Tibial nerve (tissue), 4 donors: ENCODE measurements at places on chromosomes 3 and 15.

DNA sequence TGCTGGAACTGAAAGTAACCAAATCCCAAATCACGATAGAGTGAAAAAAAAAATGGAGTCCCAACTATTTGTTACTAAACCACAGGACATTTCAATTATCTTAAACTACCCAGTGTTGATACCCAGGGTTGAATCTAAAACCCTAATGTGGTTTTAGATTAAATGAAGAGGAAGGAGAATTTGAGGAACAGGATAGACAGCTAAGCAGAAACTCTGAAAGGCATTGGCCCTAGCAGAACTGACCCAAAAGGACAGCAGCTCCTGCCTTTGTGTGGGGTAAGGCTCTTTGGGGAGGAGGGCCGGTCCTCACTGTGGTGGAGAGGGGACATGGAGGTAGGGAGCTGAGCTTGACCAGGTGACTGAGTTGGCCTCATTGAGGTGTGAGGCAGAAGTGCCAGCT, 30.7 kb upstream of the SNRK start:
- no peak for DNase-seq

- DNase-seq: no peak
Measured at GRCh38 chr3:110902453-110903085, 169.0 kb upstream of the NECTIN3 start.

DNA sequence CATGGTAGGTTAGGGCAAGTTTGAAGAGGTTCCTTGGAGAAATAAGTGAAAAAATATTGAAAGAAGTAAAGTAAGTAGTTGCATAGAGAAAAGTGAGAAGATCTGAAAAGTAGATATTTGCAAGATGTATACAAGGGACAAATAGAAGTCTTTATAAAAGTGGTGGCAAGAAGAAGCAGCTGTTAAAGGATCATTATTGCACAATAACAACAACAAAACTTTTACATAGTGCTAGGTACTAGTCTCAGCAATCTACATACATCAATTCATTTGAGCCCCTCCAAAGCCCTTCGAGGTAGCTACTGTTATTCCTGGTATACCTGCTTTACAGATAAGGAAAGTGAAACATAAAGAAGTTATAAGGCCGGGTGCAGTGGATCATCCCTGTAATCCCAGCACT, 239.6 kb downstream of the MEIS2 start:
- DNase-seq: no peak

DNA sequence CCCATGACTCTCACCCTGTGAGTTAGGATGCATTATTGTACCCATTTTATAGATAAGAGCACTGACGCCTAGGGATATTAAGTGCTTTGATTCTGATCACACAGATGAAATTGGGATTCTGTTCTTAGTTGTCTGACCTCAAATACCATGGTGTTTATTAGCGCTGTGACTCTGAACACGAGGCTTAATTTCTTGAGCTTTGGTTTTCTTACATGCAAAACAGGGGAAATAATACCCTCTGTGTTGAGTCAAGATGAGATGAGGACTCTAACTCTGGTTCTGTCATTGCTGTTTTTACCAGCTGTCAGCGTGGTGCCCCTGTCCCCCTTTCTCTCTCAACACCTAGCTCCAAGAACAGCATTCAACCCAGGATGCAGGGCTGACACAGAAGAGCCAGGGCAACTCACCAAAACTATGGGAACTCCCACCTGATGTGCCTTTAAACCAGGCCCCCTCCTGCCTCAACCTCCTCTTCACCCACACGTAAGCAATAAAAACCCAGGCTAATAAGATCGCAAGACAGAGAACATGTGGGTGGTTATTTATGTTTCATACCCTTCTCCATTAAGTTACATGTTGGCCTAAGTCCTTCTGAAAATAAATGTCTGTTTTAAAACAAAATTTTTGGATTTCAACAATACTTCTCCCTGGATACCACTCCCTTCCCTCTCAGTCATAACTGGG, 100.1 kb upstream of the SPATA12 start:
- DNase-seq: no peak

GRCh38 chr15:72535911-72536310, 61.8 kb downstream of the ARIH1 start:
- no peak for DNase-seq

- DNase-seq: no peak
Measured at GRCh38 chr3:61822588-61822987, 261.2 kb downstream of the PTPRG start.

DNA sequence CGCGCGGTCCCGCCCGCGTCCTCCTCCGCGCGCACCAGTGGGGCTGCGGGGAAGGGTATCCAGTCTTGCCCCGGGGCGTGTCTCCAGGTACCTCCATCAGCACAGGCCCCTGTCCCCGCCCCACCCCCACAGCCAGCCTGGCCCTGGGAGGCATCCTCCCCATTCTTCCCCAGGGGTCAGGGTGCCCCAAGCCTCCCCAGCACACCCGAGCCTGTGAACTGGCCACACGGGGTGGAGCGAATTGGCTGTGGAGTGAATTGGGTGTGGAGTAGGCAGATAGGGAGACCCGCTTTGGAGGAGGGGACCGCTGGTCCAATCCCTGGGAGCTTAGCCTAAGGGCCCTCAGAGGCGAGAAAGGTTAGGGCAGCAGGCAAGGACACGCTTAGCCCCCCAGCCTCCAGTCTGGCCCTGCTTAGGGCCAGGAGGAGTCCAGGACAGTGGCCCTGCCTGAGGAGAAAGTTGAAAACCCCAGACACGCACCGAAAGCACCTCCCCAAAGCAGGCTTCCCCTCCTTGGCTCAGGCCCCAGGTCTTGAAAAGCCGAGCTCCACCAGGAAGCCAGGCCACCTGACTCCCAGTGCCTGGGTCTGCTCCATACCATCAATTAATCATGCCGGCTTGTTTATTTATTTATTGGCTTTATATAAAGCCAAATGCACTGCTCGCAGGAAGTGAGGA, 107.7 kb upstream of the SLC6A11 start:
- DNase-seq: no peak

DNA sequence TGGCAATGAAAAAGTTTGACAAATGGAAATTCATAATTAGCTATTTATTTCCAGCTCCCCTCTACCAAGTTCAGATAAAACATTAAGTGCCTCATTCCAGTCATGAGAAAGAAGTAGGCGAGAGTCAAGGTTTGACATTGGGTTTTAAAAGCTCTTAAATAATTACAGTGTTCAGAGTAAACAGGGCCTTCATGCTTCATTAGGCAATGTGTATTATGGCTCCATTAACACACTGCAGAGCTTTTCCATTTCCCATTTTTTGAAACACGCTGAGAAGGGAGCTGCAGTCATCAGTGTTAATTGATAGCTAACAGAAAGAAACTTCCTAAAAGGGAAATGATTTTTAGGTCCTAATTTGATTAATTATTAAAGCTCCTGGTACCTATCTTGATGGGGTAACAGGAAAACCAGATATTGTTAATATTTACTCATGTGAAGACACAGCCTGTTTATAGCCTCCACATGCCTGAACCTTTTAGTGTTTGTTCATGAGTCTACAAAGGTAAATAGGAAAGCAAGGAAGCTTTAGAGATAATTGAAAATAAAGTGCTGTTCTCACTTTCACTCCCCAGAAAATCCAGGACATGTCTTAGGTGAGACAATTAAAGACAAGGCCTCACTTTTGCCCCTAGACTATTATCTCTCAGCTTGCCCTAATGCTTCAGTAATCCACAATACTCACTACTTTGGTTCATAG, 28.7 kb downstream of the SST start:
- no peak for DNase-seq

DNA sequence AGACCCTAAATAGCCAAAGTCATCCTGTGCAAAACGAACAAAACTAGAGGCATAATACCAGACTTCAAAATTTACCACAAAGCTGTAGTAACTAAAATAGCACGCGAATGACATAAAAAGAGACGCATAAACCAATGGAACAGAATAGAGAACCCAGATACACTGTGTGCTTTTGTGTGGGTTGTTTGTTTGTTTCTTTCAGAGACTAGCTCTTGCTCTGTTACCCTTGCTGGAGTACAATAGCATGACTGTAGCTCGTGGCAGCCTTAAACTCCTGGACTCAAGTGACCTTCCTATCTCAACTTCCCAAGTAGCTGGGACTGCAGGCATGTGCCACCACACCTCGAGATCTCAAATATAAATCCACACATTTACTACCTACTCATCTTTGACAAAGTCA, 1314.6 kb upstream of the GBE1 start:
- no peak for DNase-seq

GRCh38 chr3:195221015-195221853, 49.7 kb downstream of the XXYLT1 start:
- DNase-seq: no peak

DNA sequence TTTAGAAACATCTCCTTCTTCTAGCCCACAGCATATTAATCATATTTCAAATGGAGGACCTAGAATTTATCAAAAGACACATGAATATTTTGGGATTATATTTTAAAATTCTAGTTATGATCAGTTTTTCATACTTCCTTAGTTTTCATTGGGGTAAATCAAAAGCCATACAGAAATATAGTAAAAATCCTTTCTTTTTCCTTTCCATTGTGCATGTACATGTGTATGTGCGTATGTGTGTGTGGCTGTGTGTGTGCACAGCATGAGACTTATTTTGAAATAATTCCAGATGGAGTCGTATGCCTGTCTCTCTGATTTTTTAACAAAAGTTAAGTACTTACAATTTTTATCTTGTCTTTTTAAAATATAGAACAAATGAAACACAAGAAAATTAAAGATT, 94.5 kb downstream of the ARPP21 start:
- no peak for DNase-seq

DNA sequence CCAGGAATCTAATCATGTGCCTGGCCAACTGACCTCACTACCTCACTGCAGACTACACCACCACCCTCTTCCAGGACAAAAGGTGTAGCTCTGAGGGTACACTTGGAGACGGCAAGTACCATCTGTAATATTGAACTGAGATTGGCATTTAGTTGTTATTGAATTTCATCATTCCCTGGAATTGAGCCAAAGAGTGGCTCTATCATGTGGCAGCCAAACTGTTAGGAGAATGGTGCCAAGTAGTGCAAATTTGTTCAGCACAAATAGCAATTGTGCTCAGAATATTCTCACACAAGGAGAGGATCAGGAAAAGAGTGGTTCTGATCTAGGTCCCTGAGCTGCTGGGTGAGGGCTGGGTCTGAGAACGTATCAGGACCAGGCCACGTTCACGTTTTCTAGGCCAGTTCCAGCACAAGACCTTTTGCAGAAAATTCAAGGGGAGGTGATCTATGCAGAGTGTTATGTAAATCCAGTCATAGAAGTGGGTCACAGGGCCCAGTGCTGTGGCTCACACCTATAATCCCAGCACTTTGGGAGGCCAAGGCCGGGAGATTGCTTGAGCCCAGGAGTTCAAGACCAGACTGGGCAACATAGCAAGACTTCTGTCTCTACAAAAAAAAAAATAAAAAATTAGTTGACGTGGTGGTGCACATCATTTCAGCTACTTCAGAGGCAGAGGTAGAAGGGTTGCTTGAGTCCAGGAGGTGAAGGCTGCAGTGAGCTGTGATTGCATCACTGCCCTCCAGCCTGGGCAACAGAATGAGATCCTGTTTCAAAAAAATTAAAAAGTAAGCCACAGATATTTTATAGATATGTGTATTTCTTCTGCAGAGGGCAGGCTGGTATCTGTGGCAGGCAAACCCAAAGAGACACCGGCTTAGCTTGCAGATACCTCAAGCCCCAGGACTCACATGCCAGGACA, 31.9 kb upstream of the CFAP161 start:
- no peak for DNase-seq

- no peak for DNase-seq
Measured at GRCh38 chr15:59388670-59389069, 16.0 kb upstream of the MYO1E start.

- DNase-seq: no peak
Measured at GRCh38 chr3:58079773-58080172, 71.6 kb downstream of the FLNB start.

GRCh38 chr15:81097890-81098280, 36.2 kb upstream of the CFAP161 start:
- DNase-seq: no peak

DNA sequence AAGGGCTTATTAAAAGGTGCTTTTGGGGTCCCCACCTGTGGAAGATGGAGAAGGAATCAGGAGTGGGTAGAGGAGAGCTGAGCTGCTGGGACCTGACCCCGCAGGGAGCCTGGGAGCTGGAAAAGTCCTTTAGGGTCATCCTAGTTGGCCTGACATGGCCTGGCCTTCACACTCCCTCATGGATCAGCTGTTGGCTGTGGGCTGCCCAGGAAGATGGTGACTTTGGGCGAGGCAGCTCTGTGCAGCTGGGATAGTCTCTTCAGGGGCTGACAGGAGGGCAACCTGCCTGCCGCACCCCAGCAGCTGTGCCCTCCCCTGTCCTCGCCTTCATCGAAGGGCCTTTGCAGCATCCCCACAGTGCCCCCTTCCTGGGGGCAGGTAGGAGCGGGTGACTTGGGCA, 6.6 kb downstream of the LIMD1 start:
- no peak for DNase-seq

DNA sequence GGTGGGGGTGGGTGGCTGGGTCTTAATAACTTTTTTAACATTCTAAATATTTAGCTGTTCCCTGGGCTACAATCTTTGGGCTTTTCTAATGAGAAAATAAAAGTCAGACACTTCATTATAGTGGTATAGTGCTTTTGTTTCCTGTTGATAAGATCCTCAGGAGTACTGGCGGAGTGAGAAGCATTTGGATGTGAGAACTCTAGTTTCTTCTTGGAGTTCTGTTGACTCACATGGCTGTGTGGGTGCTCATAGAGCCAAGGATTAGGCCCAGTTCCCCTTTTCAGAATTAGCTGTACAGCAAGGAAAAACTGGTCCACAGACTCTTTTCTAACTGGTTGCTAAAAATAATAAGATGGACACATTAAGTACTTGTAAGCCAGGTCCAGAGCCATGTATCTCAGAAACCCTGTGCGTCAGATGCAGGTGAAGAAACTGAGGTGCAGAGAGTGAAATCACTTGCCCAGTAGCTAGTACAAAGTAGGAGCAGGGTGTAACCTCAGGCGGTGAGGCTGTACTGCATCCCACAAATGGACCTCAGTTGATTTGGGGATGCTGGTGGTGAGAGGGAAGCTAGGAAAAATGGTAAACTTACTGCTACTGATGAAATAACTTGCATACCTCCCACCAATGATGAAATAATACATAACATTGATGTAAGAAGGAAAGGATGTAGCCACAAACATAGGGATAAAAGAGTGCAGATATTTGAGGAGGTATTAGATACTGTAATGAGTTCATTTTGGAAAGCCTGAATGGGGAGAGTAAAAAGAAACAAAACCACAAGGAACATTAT, 2.3 kb downstream of the ITPR1 start:
- no peak for DNase-seq

DNA sequence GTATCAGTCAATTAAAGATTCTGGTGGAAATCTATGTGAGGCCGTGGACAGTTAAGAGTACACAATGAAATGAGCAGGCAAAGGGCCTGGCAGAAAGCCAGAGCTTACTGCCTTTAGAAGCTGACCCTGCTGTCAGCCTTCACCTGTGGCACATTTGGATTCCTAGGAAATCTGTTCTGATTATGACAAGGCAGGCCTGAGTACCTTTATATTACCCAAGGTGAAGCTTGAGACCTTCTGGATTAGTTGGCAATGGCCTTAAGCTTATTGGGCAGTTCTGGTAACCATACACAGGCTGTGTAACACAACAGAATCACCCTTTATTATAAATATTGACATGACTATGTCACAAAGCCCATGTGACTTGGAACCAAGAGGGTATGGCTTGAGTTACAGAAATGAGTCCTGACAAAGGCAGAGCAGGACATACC, 43.2 kb downstream of the NBEAL2 start:
- no peak for DNase-seq

GRCh38 chr15:72161361-72162132, 36.0 kb downstream of the GRAMD2A start:
- DNase-seq: no peak

GRCh38 chr3:168472783-168473182, 377.1 kb upstream of the GOLIM4 start:
- DNase-seq: no peak

GRCh38 chr3:157065201-157065600, 94.7 kb downstream of the CCNL1 start:
- no peak for DNase-seq
